GM12865 (cell line): ENCODE measurements at places on chromosomes 2 and 18.

DNA sequence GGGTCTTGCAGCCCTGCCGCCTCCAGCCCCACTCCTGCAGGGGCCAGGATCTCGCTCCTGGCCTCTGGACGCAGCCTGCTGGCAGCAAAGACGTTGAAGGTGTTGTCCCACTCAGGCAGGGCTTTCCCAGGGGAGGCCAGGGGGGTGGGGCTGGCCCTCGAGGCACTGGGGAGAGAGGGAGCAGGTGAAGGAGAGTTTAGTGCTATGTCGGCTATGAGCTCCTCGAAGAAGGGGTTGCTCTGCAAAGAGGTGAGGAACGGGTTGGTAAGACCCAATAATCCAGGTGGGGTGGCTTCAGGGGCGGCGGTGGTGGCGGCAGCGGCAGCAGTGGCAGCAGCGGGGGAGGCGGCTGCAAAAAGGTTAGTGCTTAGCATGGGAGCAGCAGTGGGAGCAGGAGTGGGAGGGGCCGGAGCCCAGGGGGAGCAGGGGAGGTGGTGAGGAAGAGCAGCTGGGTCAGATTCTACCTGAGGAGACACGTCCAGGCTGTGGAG is 9.7 kb upstream of the SFXN5 start:
- DNase-seq: no peak

- no peak for DNase-seq
These were observed 22.1 kb upstream of the DOCK10 start for GRCh38 chr2:225064362-225064761.

DNA sequence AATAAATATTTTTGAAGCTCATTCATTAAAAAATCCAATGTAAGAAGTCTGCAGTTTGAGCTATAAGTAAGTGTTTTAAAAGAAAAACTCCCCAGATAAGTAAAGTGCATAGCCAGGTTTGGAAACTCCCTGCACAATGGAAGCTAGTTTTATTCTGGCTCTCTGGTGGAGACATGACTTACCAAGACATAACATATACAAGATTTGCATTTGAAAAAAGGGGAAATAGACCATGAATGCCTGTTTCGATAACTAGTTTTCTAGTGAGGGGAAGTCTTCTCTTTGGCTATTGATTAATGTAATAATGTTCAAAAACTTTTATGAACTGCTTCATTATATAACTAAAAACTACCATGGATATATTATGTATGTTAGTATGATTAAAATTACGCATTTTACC is 435.2 kb downstream of the ARHGAP15 start:
- DNase-seq: peak; percentile 39

- DNase-seq: peak; percentile 8
These were observed 105.5 kb downstream of the ZEB2 start for GRCh38 chr2:144414324-144414845.

- no peak for DNase-seq
These were observed 44.2 kb upstream of the ARL5A start for GRCh38 chr2:151872463-151872862.

- no peak for DNase-seq
These were observed 29.9 kb downstream of the HPCAL1 start for GRCh38 chr2:10332402-10333246.

- no peak for DNase-seq
These were observed 71.4 kb downstream of the HDAC4 start for GRCh38 chr2:239329284-239329971.

DNA sequence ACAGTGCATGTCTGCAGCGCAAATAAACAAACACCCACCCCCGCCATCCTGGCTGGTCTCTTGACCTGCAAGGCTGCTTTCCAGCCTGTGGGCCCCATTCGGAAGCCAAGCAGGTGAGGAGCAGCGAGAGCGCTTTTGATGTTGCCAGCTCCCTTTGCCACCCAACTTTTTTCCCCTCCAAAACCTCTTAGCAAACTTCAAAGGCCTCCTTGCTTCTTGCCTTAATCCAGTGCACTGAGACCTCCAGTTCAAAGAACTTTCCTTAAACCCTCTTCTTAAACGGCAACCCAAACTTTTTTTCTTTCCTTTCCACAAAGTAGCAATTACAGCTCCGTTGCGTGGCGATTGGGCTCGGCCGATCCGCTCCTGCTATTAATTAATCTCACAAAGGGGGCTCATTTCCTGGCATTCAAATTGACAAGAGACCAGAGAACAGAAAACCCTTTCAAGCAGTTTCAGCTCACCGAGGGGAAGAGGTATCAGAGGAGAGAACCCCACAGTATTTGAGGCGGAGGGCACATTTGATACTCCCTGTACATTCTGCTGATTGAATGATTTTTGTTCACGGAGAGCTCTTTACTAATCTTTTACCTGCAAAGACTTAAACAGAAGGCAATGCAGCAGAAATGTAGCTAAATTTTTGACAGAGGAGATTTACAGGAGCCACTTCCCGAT is 531.4 kb downstream of the TMEM182 start:
- no peak for DNase-seq

DNA sequence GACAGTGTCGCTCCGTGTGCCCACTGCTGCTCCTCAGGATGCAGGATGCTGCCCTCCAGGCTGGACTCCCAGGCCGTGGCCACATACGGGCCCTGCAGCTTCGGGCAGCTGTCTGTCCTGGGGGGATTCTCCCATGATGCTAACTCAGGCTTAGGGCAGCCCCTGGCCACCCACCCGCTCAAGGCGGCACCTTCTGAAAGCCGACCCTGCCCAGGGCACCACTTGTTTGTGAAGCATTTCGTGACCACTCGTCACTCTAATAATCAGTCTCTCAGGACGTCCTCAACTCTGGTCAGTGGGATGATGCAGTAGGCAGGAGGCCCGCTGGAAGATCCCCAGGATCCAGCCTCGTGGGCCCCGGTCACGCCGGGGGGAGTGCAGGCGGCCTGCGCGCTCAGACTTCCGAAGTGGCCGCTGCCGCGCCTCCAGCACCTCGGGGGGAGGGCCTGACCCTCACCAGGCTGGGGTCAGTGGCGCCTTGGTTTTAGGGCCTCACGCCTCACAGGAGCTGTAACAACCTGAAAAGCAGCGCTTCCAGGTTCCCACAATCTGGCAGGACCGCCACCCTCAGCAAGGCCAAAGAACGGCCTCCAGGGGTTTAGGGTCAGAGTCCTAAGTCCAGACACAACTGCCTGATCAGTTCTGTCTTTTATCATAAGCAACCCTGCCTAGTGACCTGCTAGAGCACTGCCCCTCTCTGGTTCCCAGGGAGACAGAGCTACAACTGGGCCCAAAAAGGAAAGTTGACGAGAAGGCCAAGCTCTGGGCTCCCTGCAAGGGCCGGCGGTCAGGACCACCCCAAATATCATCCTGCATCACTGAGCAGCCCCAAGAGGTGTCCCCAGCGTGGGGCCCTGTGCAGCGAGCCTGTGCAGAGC is 53.0 kb downstream of the EIPR1 start:
- DNase-seq: no peak

DNA sequence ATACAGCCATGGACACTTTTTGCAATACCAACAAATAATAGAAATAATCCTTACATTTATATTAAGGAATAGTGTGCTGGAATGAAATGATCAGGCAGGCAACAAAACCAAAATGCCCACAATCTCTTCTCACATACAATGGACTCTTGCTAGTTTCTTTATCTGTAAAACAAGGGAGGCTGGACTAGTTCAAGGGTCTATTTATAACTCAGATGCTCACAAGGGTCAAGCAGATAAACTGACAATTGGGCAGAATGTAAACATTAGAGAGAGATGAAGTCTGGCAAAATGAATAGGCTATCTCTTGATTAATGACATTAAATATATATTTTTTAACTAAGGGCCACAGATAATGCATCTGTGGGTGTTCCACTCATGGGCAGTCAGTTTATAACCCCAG is 11.4 kb downstream of the PPIL3 start:
- no peak for DNase-seq

DNA sequence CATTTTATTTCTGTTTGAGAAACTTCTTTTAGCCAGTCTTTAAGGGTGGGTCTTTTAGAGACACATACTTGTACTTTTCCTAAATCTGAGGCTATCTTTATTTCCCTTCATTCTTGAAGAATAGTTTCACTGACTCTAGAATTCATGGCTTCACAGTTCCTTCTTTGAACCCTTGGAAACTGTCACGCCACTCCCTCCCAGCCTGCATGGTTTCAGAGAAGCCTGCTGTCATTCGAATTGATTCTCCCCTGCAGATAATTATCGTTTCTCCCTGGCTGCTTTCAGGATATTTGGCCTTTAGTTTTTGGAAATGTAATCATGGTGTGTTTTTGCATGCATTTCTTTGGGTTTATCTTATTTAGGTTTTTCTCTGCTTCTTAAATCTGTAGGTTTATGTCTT is 72.0 kb upstream of the REV1 start:
- DNase-seq: no peak

GRCh38 chr2:240355962-240356361 is 79.5 kb upstream of the GPC1 start:
- DNase-seq: no peak

GRCh38 chr2:113041871-113042270 is 10.8 kb downstream of the IL36B start:
- no peak for DNase-seq

DNA sequence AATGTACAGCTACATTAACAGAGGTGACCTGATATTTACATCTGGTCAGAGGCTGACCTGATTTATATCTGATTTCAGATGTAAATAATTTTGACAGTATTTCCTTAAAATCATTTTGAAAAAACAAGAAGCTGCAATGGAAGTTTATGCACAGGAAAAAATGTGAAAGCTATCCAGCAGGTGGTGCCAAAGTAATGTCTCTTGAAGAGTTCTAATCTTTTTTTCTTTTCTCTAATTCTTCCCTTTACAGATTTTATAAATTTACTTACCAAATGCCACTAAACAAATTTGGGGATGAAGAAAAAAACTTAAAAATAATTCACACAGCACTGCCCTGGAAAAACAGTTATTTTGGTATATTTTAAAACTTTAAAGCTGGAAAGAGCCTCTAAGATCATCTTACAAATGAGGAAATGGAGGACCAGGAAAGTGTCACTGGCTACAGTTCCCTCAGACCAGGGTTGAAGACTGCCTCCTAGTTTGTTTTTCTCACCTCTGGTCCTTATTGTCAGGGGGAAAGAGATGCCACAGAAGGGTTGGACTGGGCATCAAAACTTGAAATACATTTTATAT is 16.4 kb upstream of the FBLN7 start:
- peak; percentile 52 for DNase-seq

DNA sequence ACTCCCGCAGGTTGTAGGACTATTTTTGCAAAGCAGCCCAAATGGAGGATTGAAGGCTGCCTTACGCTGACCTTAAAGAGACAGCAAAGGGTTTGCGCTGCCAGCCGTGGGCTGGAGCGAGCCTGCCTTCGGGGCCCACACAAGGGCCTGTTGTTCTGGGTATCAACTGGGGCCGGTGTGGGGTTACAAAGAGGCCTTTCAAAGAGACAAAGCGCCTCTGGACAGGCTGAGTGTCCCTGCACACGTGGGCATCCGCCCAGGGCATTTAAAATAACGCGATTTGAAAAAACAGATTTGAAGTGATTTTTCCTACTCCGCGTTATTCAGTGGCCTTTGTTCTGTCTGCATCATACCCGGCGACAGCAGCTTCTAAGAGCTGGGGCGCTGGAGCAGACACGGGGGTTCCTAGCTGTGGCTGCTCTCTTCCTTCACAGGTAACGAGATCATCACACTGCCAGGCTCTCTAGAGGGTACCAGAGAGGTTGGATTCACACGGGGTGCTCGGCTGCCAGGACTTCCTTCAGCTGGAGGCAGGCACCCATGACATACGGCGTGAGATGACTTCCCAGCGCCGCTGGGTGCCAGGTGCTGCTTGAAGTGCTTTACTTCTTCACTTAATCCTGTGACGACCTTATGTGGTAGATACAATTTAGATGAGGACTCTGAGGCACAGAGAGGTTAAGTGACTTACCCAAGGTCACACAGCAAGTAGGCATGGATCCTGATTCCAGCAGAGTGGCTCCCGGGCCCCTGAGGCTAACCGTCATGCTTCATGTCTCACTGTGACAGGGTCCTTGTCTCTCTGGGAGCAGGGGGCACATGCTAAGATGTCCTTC is 32.2 kb downstream of the MAL start:
- DNase-seq: no peak

- DNase-seq: no peak
These were observed 53.2 kb upstream of the CYRIA start for GRCh38 chr2:16718576-16719484.

DNA sequence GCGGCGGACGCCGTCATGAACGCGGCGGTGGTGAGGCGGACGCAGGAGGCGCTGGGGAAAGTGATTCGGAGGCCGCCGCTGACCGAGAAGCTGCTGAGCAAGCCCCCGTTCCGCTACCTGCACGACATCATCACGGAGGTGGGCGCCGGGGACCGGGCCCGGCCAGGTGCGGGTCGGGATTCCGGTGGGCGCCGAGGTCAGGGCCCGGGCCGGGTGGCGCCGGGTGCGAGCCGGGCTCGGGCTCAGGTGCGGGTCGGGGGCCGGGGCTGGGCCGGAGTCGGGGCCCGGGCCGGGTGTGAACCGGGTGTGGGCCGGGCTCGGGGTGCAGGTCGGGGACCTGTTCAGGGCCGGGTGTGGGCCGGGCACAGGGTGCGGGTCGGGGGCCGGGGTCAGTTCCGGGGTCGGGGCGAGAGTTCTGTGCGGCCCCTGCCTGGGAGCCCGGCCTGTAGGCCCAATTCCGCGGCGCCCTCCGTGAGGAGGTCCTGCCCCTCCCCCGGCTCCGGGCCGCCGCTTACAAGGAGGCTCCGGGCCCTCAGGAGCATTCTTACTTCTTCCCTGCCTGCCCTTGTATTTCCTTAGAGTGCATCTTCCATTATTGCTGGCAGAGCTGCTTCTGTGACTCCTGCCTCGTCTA is 447 bp downstream of the TRAF3IP1 start:
- no peak for DNase-seq

GRCh38 chr2:70086278-70086837 is 919 bp upstream of the PCBP1 start:
- peak; percentile 92 for DNase-seq

DNA sequence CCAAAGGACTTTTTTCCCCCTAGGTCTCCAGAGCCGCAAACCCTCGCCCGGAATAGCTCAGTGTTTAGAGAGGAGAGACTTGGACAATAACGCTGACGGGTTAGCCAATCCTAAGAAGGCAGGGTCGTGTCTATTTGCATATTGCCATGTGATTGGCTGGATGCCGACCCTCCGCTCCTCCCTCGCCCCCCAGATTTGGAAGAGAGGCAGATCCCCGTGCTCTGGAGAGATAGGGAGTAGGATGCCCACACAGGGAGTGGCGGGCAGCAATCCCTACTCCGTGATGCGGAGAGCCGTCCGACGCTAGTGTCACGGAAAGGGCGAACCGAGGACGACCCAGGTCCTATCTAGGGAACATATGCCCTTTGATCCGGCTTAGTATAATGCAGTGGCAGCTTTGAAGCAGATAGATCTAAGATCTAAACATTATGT is 1.4 kb downstream of the WNT6 start:
- DNase-seq: no peak

- DNase-seq: peak; percentile 32
These were observed 35.3 kb downstream of the SPRED2 start for GRCh38 chr2:65397122-65397521.

GRCh38 chr2:238473523-238473922 is 46.8 kb downstream of the ASB1 start:
- DNase-seq: no peak
